ENCODE measurements at places on chromosomes 2 and 18.
A peak's percentile ranks its signal among the peaks of the same experiment; 100 is the strongest.

DNA sequence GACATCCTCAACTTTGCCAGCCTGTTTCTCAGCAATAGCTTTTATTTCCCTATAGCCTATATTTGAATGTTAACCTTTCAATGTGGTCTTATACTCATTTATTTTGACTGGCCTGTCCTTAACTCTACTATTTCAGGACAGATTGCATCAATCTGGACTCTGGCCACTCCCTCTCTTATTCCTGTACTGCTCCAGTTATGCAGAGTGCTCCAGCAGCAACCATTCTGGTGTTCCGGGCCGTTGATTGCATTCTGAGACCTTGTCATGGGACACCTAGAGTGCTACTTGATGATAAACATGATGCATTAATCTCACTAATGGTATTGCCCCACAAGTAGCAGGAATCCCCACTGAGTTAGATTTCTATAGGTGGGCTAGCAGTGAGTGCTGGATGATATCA lies 363.4 kb downstream of the LRRTM1 start:
- no peak for DNase-seq

- no peak for DNase-seq
Observed at GRCh38 chr18:12048827-12049175, 44.8 kb upstream of the ANKRD62 start.

DNA sequence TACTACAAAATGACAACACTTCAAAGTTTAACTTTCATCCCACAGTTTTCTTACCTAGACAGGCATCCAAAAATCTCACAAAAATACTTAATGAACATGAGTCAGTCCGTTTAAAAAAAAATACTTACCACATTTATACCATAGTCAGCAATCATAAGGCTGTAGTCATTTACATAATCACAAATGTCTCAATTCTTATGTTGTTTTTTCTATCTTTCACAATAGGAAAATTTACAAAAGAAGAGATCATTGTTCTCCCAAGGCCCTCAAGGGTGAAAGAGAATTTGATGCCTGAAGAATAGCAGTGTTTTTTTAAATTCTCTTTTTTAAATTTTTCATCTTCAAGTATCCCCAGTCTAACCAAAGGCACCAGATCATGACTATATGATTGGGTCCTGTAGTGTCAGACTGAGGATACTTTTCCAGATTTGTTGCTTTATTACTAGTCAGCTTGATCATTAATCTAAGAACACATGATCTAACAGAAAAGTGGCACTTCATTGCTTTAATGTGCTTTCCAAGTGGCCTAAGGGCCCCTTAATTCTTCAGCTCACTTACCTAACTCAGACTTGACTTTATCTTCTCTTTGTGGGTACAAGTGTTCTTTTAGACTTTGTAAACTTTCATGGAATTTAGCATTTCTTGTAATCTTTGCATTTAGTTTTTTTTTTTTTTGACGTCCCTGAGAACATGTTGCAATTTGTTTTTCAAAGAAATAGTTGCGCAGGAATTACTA lies 4.7 kb downstream of the SCYGR5 start:
- DNase-seq: no peak

GRCh38 chr2:114005110-114005783 lies 115.4 kb downstream of the ACTR3 start:
- no peak for DNase-seq

DNA sequence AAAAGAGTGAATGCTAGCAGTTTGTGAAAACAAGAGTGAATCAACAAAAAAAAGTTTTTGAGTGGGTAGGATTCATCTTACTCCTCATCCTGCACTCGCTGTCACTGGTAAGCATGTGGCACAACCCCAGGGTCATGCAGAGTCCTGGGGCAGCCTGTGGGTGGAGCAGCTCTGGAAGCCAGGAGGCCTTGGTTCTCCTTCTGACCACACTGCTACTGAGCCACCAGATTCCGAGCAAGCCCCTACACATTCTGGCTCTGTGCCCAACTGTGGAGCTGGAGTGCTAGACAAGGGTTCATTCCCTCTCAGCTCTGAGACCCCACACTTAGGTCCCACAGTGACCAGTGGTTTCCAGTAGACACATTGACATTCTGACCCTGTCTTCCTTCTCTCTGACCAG lies 670.6 kb downstream of the BCL11A start:
- DNase-seq: no peak

DNA sequence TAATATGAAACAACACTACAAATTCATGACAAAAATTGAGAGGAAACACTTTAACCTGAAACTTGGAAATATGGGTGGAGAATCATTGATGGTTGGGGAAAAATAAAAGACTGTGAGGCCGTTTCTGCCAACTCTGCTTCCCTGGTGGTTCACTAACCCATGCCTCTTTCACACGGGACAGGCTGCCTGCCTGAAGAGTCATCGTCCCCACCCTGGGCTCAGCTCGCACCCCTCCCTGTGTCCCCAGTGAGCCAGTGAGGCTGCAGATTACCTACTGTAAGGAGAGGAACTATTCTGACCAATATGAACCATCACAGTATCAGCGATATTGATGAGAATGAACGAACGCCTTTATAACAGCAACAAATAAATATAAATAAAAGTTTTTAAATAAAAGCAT lies 357.8 kb upstream of the CDH20 start:
- no peak for DNase-seq

GRCh38 chr2:118244686-118245085 lies 156.4 kb downstream of the INSIG2 start:
- no peak for DNase-seq

DNA sequence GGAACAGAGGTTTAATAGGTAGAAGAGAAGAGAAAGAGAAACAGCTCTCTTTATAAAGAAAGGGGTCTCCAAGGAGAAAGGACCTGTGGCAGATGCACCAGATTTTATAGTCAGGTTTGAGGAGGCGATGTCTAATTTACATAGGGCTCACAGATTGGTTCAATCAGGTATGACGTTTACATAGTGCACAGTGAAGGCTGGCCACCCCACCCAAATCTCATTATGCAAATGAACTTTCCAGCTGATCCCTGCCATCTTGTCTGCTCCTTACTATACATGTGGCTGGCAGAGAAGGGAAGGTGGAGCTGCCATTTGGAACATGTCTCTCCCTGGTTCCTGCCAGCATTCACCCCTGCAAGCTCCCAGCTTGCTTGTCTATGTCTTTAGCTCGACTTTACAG lies 557.8 kb downstream of the SUCLG1 start:
- DNase-seq: no peak

GRCh38 chr2:101773137-101773536 lies 75.6 kb downstream of the MAP4K4 start:
- no peak for DNase-seq

DNA sequence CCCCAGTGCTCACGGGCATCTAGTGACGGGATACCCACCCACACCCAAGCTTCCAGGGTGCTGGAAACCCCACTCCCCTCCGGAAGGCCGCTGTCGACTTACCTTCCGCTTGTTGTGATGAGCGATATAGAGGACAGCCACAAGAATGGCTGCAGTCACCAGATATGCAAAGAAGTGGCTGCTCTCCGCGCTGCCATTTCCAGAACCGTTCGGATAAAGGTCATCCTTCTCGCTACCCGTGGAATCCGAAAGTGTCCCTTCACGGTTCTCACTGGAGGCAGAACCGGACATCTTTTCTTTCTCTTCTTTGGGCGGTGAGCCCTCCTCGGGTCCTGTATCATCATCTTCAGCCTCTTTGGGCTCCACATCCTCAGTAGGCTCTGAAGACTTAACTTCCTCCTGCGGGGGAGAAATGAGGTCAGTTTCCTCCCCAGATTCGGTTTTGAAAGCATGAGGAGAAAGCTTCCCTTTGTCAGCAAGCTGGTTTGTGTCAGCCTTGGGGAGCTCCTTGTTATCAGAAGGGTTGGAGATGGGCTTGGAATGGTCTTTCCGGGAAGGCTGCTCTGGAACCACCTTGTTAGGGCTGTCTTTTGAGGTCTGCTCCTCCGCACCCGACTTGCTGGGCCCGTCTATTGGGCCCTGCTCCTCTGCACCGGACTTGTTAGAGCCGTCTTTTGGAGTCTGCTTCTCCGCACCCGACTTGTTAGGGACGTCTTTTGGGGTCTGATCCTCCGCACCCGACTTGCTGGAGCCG lies 1.2 kb downstream of the TGOLN2 start:
- peak; percentile 46 for DNase-seq
